OCI-LY7 (cell line): ENCODE measurements at places on chromosomes 11 and 22.

DNA sequence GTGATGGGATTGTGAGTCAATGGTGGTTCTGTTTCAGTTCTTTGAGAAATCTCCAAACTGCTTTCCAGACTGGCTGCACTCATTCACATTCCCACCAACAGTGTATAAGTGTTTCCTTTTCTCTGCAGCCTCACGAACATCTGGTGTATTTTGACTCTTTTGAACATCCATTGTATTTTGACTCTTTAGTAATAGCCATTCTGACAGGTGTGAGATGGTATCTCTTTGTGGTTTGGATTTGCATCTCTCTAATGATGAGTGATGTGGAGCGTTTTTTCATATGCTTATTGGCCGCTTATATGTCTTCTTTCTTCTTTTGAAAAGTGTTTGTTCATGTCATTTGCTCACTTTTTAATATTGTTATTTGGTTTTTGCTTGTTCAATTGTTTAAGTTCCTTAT lies 19.4 kb downstream of the NELL1 start:
- no peak for DNase-seq

DNA sequence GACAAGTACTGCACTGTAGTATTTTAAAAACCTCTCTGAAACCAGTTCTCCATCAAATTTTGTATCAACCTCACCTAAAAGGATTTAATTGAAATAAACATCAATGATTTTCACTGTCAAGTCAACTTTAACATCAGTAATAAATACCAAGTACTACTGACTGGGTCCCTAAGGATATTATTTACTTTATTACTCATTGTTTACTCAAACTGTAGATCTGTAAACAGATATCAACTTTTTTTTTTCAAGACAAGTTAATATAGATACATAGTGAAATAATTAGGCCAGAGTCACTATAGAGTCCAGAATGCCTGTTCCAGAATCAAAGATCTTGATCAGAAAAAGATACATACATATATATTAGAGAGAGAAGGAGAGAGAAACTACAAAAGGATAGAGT lies 1.6 kb downstream of the RNF141 start:
- DNase-seq = no peak

GRCh38 chr22:32185821-32186220 lies 19.1 kb downstream of the RFPL2 start:
- no peak for DNase-seq

DNA sequence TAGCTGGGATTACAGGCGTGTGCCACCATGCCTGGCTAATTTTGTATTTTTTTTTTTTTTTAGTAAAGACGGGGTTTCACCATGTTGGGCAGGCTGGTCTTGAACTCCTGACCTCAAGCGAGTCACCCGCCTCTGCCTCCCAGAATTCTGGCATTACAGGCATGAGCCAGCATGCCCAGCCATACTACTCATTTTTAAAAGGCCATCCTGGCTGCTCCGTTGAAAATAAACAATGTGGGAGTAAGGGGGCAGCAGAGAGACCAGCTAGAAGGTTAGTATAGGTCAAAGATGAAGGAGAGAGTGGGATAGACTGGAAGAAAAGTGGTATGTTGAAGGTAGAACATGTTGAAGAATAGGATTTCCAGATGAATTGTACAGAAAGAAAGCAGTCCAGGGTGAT lies 17.6 kb upstream of the LIN7C start:
- DNase-seq = no peak

- no peak for DNase-seq
These were observed 816 bp upstream of the PLEKHA7 start for GRCh38 chr11:17014833-17015626.

DNA sequence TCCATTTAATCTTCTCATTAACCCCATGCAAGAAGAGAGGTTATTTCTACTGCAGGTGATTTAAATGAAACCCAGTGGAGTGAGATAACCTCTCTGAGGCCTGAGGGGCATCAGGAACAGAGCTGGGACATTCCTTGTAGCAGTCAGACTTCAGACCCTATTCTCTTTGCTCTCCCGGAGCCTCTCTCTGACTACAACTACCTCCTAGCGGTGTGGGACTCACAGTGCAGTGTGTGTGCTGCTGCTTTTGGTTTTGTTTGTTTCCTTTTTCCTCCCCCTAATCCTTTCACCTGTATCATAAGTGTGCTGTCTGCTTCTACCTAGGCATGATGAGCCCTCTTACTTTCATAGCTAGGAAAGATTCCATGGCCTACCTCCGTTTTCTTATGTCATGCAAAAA lies 769.6 kb downstream of the NTM start:
- DNase-seq = no peak

- DNase-seq = no peak
These were observed 11.6 kb upstream of the RIC3 start for GRCh38 chr11:8180469-8180868.

DNA sequence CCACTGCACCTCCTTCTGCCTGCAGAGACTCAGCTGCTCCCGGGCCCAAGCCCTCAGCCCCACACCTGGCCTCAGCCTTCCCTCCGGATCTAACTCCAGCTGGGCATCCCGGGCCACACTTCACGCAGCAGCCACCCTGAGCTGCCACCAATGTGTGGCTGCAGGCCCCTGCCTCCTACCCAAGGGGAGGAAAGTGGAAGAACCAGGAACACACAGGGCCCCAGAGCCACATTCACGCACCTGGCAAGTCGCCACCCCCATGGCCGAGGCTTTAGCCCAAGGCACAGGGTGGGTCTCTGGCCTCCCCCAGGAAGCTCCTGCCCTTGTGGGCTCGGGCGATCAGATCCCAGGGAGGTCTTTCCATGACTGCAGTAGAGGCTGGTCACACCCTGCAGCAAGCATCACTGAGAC lies 345.6 kb downstream of the CTTN start:
- DNase-seq = no peak

DNA sequence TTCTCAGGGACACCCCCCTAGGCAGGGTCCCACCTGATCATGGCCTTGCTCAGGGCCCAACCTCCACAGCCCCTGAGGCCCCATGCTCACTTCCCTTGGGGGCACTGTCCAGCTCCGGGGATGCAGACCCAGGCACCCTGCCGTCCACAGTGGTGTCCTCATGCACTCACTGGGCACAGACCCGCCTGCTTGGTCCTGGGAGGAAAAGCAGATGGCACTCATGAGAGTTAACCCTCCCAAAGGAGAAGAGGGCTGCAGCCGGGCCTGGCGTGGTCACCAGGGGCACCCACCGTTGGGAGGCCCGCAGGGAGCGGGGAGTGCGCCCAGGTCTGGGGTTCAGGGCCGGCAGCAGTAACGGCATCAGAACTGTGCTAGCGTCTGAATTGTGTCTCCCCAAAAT lies 1270.9 kb downstream of the BRD1 start:
- no peak for DNase-seq

GRCh38 chr11:12705874-12706273 lies 31.7 kb downstream of the TEAD1 start:
- DNase-seq = no peak

- no peak for DNase-seq
These were observed 725.1 kb upstream of the CHORDC1 start for GRCh38 chr11:90947930-90948329.
